Osteoblast (primary cell): ENCODE measurements at places on chromosomes 4 and X. TPM values are rescaled to one million over a fixed set of nuclear protein-coding genes. Genes with fewer than 3 reads are reported as not detected.

Gene GAGE12C
- not detected in 2 replicates for total RNA-seq

Gene EVC
- total RNA-seq, result 67.8 and 69.1 TPM in 2 replicates

Gene PABPC1L2B
- not detected in 2 replicates for total RNA-seq

Gene ETNPPL
- not detected in 2 replicates for total RNA-seq

Gene KDR
- total RNA-seq, result not detected in 2 replicates

Gene FRAS1
- total RNA-seq, result 5.1 and 7.4 TPM in 2 replicates

Gene ADRA2C
- total RNA-seq, result 1.1 and 1.5 TPM in 2 replicates

DNA sequence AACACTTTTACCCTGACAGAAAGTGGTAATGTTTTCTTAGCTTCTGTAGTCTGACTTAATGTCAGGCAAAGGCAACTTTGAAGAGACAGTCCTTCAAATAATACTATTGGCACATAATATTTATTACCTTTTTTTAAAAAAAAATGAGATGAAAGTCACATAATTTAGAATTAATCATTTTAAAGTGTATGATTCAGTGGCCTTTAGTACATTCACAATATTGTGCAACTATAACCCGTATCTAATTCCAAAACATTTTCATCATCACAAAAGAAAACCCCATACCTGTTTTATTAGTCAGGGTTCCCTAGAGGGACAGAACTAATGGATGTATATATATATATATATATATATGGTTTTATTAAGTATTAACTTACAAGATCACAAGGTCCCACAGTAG is 94.8 kb upstream of the TEX13A start:
- DNase-seq, result no peak

DNA sequence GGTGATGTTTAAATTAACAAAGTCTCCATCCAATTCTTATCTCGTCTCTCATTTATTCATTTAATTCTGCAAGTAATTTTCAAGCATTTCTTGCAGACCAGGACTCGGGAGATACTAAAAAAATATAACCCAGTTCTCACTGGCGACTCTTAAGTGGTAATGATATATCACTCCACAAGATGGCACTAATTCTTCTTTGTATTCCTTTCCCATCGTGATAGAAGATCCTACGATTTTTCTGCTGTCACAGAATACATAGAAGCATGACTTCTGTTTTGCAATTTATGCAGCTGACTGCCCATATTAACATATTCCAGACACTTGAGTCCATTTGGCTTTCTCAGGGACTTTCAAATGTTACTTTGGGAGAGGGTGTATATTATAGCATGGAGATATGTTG is 64.0 kb upstream of the FGF13 start:
- peak; percentile 31 for DNase-seq

- no peak for DNase-seq
Measured at GRCh38 chr4:40265910-40266274, 69.1 kb downstream of the RHOH start.

DNA sequence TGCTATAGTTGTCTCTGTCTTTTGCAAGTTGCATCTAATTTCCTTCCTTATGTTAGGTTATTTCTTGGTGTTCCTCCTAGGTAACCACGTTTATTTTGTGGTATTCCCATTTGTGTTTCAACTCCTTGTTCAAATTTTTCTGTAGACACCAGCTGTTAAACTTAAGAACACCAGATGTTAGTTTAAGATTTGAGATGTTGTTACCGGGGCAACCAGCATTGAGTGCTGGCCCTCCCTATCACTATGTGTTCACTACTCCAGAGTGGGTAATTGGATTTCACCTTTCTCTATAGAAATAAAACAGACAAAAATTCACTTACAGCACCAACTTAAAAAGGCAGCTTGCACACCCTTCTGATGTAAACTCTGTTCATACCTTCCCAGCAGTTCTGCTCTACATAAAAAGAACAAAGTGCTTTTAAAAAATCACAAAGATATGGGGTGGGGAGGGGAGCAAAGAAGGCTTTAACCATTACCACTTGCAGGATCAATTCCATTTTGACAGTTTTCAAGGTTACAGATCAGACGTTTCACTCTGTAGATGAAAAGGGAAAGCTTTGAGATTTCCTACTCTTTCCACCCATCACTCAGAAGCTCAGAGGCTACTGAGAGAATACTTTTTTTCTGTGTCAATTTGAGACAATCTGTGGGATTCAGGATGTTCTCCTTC is 82.9 kb downstream of the DKK2 start:
- DNase-seq, result no peak

DNA sequence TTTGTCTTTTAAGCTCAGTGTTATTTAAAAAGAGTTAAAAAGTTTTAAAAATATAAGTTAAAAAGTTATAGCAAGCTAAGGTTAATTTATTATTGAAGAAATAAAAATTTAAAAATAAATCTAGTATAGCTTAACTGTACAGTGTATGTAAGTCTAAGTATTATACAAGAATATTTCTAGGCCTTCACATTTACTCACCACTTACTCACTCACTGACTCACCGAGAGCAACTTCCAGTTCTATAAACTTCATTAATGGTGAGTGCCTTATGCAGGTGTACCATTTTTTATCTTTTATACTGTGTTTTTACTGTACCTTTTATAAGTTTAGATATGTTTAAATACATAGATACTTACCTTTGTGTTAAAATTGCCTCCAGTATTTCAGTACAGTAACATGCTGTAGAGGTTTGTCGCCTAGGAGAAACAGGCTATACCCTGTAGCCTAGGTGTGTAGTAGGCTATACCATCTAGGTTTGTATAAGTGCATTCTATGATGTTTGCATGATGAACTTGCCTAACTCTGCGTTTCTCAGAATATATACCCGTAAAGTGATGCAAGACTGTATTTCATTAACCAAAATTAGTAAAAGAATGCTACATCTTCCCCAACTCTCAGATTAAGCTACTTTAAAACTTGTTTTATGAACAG is 202.9 kb downstream of the CFAP299 start:
- no peak for DNase-seq

GRCh38 chr4:101756181-101756580 is 34.3 kb upstream of the BANK1 start:
- DNase-seq, result no peak
